ENCODE measurements at places on chromosomes 5 and 9.

DNA sequence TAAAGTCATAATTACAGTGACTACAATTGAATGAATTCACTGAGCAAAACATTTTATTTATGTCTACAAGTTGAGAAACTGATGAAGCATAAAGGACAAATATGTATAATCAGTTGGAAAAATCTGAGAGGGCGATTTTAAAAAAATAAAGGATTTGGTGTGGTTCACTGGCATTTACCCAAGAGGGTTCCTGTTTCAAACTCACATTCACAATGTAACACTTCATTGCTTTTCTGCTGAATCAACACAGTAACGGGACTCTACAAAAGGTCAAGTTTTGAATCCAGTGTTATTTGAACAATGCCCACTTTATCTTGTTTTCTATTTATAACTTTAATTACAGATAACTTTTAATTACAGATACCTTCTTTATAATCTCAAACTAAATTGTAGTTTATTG, 138.6 kb downstream of the NUDT12 start:
- no peak for DNase-seq

DNA sequence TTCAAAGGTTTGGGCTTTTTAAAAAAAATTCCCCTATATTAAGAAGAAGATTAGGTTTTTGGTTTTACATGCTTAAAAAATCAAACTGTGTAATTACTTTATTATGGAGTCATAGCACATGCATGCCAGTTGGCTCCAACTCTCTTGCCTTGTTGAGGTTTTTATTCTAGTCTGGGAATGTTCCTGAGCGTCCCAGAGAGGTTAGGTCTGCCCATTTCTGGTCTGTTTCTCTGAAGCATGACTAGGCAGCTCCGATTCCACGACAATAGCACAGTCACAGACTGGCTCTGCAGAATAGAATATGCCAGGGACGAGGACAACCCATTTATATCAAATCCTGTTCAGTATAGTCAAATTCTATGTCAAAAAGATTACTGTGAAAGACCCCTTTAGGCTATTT, 217.0 kb downstream of the PCSK5 start:
- no peak for DNase-seq

- DNase-seq, result no peak
These were observed 556.0 kb downstream of the EBF1 start for GRCh38 chr5:158543539-158544387.

- no peak for DNase-seq
These were observed 695 bp upstream of the ANXA6 start for GRCh38 chr5:151158287-151158661.

DNA sequence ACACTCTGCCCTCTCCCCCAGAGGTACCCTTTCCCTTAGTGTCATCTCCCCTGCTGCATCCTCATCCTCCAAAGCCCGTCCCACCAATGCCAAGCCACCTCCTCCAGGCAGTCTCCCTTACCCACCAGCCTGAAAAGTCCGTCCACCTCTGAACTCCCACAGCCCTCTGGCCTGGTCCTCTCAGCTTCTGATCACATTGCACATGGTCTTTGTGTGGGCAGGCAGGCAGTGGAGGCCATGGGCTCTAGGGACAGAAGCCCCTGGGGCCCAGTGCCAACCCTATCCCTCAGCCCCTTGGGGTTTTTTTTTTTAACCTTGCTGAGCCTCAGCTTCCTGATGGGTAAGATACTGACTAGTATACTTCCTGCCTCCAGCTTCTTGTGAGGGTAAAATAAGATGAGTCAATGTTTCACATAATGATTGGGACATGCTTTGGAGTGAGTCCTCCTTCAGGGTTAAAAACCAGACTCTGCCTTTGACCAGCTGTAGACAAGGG, 19.4 kb downstream of the CSF1R start:
- no peak for DNase-seq

- DNase-seq, result no peak
These were observed 159.0 kb upstream of the MEF2C start for GRCh38 chr5:89041976-89042375.
